Large intestine (tissue), 12 donors: ENCODE measurements at places on chromosomes 1 and 21.

- DNase-seq = no peak
Measured at GRCh38 chr1:221736714-221737113, 5.2 kb downstream of the DUSP10 start.

DNA sequence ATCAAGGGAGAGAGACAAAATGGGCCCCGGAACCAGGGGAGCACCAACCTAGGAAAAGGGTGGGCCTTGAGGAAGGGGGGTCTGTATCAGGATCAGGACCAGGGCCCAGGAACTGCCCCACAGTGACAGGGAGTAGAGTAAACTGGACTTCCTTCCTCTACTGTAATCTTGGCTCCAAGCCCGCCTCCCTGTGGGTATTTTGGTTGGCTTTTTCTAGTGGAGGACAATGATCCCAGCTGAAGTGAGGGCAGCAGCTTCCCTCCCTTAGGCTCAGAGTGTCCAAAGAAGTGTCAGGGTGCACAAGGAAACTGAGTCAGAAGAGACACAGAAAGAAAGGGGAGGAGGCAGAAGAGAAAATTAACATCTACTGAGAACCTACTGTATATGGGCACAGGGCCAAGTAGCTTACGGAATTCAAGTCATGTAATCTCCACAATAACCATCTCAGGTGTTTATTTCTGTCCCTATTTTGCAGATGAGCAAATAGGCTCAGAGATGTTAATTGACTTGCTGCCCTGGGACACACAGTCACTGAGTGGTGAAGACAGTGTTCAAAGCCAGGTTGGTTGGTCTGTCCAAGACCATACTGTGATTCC, 4.8 kb downstream of the UBQLN4 start:
- DNase-seq = no peak

DNA sequence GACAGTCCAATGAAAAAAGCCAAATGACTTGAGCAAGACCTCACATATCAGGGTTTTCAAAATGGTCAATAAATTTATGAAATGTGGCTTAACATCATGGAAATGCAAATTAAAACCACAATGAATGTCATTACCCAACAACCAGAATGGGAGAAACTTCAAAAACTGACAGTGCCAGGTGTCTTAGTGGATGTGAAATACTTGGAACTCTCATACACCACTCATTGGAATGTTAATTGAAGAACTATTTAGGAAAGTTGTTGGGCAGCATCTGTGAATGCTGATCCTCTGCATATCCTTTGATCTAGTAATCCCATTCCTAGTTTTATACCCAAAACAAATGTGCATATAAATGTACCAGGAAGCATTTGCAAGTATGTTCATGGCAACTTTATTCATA, 19.2 kb upstream of the BACH1 start:
- no peak for DNase-seq

DNA sequence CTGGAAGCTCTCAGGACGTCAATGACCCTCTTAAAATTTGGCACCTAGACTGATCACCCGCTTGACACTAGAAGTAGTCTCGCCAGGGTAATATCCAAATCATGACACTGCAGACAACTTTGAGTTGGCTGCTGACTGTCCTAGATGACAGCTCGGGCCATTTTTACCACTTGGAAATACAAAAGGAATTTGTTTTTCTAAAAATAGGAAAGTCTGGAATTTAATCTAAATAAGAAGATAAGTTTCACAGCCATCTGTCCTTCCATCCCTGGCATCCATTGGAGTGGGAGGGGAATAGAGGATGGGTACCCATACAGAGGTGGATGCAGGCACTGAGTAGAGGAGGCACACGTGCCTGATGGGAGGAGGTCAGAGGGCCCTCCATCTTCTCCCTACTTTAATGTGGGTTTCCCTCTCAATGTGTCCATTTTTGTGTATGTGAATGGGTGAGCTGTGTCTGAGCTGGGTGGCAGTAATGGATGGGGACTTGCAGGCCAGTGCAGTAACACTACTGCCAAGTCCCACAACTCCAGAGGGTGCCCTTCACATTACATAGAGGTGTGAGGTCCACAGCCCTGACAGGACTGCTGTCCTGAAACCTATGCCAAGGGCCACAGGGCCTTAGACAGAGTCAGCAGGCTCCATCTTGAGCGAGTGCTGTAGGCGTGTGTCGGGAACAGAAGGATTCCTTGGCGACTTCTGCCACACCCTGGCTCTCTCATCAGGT, 104.8 kb upstream of the IPO9 start:
- no peak for DNase-seq

- DNase-seq = peak; percentile 14
Measured at GRCh38 chr1:185152187-185152767, 4.5 kb downstream of the TRMT1L start.

GRCh38 chr1:223849352-223850254, 3.9 kb upstream of the TP53BP2 start:
- no peak for DNase-seq

DNA sequence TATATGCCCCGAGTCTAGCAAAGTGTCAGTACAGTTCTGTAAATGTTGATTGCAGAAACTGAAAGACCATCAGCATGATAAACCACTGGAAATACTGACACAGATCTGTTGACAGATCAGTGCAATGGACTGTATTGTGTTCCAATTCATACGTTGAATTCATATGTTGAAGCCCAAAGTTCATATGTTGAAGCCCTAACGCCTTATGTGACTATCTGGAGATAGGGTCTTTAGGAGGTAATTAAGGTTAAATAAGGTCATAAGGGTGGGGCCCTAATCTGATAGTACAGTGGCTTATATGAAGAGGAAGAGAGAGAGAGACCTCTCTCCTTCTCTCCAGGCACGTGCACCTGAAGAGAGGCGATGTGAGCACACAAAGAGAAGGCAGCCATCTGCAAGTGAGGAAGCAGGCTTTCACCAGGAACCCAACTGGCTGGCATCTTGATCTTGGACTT, 144.7 kb downstream of the MRPL39 start:
- no peak for DNase-seq

DNA sequence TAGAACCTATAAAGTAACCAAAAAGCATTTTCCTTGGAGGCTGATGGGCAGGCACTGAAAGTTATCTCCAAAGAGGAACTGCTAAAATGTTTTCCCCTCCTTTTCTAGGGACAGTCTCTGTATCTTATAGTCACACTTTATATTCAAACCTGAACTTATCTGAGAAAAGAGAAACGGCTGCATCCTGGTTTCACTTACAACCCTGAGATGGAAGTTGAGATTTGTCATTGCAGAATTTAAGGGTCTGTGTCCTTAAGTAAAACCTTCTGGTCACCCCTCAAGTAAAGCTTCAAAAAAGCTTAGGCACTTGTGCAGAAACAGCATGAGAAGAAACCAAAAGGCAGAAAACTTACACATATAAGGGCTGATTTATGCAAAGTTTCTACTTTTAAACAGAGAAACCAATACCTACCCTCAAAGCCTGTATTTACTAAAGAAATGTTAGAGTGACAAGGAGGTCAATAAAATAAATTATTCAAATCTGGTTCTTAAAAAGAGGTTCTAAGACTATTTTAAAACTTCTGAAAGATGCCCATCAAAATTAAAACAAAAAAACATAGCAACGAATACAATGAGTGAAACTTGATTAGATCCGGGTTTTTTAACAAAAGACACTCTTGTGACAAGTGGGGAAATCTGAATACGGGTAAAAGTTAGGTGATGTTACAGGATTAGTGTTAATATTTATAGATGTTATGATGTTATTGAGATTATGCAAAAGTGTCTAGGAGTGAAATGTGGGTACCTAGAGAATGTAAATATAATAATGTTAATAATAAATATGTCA, 9.9 kb downstream of the CD58 start:
- no peak for DNase-seq

- no peak for DNase-seq
Measured at GRCh38 chr1:241808265-241808664, 39.7 kb upstream of the EXO1 start.

DNA sequence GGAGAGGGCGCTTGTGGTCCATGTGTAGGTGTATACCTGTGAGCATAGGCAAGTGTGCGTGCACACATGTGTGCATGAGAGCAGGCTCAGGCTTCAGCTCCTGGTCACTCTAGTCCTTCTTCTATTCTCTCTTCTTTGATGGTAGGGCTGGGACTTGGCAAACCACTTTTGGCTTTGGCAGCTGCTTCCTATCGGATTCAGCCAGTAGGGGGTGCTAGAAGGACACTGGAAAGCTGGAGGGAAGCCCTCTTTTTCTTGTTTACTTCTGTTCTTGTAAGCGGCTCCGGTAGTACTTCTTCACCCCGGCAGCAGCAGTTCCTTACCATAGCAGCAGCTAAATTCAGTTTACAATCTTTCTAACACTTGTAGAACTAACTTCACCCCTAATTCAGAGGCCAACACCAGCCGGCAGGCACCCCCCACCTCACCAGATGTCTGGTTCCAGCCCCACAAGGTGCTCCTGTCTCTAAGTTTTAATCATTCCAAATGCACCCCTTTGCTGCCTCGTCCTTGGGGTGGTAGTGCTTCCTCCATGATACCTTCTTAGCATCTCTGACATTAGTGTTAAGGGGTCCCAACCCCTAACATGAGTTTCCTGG, 25.1 kb downstream of the NENF start:
- no peak for DNase-seq

DNA sequence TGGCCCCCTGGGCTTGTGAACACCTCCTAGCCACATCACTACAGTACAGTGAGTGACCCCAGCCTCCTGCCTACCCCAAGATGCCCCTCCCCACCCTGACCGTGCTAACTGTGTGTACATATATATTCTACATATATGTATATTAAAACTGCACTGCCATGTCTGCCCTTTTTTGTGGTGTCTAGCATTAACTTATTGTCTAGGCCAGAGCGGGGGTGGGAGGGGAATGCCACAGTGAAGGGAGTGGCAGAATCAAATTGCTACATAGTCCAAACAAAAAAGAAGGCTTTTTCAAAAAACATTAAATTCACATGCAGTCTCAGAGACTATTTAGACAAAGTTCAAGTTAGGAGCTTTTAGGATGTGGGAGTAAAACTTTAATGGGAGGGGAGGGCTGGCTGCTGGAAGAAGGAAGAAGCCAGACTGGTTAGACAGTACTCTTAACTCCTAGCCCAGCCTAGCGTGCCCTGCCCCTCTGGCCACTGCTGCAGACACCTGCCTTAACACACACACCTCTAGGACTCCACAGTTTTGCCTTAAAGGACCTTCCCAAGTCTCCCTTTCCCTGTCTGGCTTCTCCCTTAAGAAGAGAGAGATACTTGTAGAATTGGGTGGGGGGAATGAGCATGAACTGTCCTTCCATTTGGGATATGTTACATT, 9.4 kb downstream of the PEA15 start:
- no peak for DNase-seq

- DNase-seq = peak; percentile 54
Measured at GRCh38 chr1:12407050-12407961, 177.5 kb downstream of the VPS13D start.
